ENCODE measurements at places on chromosomes 4 and X.
A peak's percentile ranks its signal among the peaks of the same experiment; 100 is the strongest.

DNA sequence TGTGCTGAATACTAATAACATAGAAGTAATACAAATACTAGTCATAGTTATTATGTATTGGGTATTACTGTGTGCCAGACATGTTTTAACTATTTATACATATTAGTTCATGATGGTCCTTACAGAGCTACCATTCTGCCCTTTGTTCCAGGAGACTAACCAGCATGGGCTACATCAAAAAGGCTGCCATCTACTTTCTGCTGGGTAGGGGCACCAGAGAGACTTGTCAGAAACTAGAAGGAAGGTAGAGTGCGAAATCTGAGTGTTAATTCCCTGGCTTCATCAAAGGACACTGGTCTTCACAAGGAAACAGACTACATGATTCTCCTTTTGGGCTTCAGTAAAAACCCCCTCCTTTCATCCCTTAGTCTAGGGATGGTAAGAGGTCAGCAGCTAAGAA, 347.8 kb downstream of the GBA3 start:
- no peak for DNase-seq

GRCh38 chr4:119490335-119490734, 138.3 kb downstream of the PDE5A start:
- DNase-seq: no peak

- no peak for DNase-seq
Measured at GRCh38 chr4:184421533-184422155, 52.7 kb downstream of the IRF2 start.

GRCh38 chrX:120840827-120841226, 34.8 kb downstream of the CT47B1 start:
- no peak for DNase-seq

GRCh38 chr4:69727926-69728325, 32.5 kb downstream of the SULT1B1 start:
- DNase-seq: no peak

DNA sequence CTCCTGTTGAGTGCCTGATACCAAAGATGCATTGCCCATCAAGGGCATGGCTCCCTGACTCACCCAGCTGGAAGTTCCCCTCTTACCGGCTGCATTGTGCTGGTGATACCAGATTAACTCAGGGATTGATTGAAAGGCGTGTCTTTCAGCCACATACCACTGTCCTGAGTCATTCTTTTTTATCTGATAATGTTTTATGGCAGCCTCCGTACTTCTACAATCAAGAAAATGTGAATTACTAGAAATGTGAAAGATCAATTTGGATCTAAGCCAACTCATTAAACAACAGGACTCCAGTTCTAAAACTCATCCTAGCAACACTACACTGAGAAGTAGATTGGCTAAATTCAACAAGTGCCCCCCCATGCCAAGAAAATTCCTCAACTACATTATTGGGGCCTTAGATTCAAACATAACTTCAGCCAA, 40.0 kb downstream of the TXK start:
- no peak for DNase-seq

DNA sequence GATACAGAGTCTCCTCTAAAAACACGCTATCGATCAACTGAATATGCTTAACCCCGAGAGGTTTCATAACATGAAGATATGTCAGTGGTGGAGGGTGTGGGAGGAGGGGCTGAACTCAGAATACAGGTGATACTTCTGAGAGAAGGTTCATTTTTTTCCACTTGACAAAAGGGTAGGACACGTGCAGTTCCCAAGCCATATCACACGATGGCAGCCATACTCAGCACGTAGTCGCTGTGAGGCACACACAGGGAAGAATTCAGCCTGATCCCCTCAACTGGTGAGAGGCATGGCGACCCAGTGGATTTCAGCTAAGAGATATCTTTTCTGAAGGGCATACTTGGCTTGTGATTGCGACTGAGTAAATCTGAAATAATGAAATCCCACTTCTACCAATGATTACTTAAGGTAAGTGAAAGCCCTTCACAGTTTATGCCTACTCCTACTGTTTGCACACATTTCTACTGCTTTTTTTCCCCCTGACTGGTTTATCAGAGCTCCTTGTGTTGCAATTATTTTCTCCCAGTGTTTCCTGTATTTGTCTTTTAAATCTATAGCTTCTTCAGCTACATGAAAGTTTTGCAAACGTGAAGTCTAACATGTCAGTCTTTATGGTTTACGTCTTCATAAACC, 133.1 kb downstream of the CORIN start:
- peak; percentile 2 for DNase-seq

- DNase-seq: no peak
Measured at GRCh38 chr4:167578906-167579305, 344.6 kb upstream of the SPOCK3 start.

DNA sequence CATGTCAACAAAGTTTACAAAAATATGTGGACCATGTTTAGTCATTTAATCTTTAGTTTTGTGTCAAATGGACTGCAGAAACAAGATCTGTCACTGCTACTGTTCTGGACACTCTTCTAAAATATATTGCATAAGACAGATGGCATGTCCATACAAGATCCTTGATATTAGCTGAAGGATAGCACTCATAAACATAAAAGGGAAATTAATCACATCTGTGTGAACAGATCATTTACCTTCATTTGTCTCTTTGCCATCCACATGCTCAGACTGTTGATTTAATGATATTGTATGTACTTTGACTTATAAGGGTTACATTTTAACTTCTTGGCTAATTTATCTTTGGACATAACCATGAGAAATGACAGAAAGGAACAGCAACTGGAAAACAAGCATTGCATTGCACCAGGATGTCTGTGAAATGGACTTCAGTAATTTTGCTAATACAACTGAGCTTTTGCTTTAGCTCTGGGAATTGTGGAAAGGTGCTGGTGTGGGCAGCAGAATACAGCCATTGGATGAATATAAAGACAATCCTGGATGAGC, at the start of gene UGT2B7:
TSS of gene UGT2B7 (plus strand) at position 364 of the 546 bp plus-strand sequence. CDS start at position 411, 47 bp downstream.
- no peak for DNase-seq

Measured in anterior cingulate cortex (tissue), 58 donors.